ENCODE measurements at places on chromosomes 1 and 21. TPM values are rescaled to one million over a fixed set of nuclear protein-coding genes. Genes with fewer than 3 reads are reported as not detected.

GRCh38 chr1:17475752-17476151 lies 36.3 kb upstream of the RCC2 start:
- no peaks in the 10 kb centered on the region for H3K4me1 ChIP-seq
- no peak for DNase-seq
- H3K27me3 ChIP-seq: no peaks in the 10 kb centered on the region
- H3K36me3 ChIP-seq: no peaks in the 10 kb centered on the region
- H3K4me3 ChIP-seq: no peak overlapping the region
- H3K27ac ChIP-seq: no peak overlapping the region

GRCh38 chr1:37723072-37723389 lies 30.7 kb downstream of the CDCA8 start:
- H3K27me3 ChIP-seq: peaks cover 5% of the 10 kb centered on the region
- no peak for DNase-seq
- no peaks in the 10 kb centered on the region for H3K36me3 ChIP-seq
- H3K4me1 ChIP-seq: no peaks in the 10 kb centered on the region
- no peak overlapping the region for H3K27ac ChIP-seq

DNA sequence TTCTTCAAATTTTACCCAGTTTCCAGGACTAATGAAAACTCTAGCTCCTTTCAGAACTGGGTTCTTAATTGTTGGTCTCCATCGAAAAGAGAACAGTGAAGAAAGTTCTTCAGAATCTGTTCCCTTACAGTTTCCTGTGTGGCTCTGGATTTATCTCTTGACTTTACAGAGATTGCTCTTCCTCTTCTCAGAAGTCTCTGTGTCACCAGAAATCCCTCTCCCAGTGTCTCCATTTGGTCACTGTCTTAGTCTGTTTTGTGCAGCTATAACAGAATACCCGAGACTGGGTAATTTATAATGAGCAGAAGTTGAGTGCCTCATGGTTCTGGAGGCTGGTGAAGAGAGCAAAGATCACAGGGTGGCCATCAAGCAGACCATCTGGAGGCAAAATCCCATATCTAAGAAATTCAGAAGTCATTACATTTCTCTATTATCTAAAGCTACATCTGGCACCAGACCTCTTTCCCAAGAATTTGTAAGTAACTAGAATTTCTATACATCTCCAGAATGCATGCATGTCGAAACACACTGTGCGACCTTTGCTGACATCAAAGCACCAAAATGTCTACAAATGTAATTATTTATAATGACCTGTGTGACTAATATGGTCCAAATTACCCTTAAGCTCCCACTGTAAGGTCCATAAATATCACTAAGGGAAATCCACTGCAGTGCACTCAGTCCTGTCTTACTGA lies 65.4 kb upstream of the KRTAP19-8 start:
- H3K27me3 ChIP-seq: no peaks in the 10 kb centered on the region
- DNase-seq: no peak
- no peak overlapping the region for H3K4me3 ChIP-seq
- no peak overlapping the region for H3K27ac ChIP-seq
- H3K36me3 ChIP-seq: peaks cover 19% of the 10 kb centered on the region
- H3K4me1 ChIP-seq: peaks cover 48% of the 10 kb centered on the region

GRCh38 chr1:11550664-11551283 lies 71.8 kb downstream of the DISP3 start:
- H3K27me3 ChIP-seq: peaks cover 10% of the 10 kb centered on the region
- no peak overlapping the region for H3K27ac ChIP-seq
- H3K4me1 ChIP-seq: no peaks in the 10 kb centered on the region
- no peaks in the 10 kb centered on the region for H3K36me3 ChIP-seq

GRCh38 chr1:193190096-193190744 lies 3.8 kb upstream of the B3GALT2 start:
- peaks cover 29% of the 10 kb centered on the region for H3K4me1 ChIP-seq
- H3K27me3 ChIP-seq: no peaks in the 10 kb centered on the region
- no peak overlapping the region for H3K27ac ChIP-seq
- no peak overlapping the region for H3K4me3 ChIP-seq
- no peak for DNase-seq

- no peak overlapping the region for H3K4me3 ChIP-seq
- H3K4me1 ChIP-seq: no peaks in the 10 kb centered on the region
- no peaks in the 10 kb centered on the region for H3K27me3 ChIP-seq
These were observed 774.3 kb downstream of the MRPL39 start for GRCh38 chr21:24832961-24833360.

DNA sequence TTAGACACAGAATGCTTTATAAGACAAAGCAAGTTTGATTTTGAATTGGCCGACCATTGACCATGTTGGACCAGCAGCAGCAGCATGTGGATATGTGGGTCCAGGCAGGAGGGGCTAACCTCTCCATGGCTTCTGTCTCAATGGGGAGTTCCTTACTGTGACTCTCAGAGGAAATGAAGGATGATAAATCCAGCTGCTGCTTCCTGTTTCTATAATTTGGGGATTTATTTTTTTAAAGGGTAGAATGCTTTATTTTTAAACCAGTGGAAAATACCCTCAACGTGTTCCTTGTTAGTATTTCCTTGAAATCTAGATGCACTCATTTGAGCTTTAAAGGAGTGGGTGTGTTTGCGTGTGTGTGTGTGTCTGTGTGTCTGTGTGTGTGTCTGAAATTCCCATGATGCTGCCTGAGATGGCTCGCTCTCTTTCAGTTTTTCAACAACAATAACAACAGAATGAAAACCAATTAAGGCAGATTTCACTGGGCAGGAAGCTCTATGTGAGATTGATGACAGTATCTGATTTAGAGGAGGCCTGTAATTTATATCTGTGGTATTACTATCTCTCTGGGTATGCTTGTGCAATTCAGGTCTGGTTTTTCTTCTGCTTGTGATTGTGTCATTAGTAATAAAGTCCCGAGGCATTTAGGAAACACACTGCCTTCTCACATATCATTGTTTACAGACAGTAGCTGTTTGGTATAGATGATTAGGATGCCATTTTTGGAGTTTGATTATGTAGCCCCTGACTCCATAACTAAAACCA lies 86.1 kb upstream of the ZNF326 start:
- no peak overlapping the region for H3K4me3 ChIP-seq
- H3K4me1 ChIP-seq: peaks cover 62% of the 10 kb centered on the region
- DNase-seq: no peak
- H3K36me3 ChIP-seq: peaks cover 13% of the 10 kb centered on the region
- peak overlapping the region; percentile 54 for H3K27ac ChIP-seq

DNA sequence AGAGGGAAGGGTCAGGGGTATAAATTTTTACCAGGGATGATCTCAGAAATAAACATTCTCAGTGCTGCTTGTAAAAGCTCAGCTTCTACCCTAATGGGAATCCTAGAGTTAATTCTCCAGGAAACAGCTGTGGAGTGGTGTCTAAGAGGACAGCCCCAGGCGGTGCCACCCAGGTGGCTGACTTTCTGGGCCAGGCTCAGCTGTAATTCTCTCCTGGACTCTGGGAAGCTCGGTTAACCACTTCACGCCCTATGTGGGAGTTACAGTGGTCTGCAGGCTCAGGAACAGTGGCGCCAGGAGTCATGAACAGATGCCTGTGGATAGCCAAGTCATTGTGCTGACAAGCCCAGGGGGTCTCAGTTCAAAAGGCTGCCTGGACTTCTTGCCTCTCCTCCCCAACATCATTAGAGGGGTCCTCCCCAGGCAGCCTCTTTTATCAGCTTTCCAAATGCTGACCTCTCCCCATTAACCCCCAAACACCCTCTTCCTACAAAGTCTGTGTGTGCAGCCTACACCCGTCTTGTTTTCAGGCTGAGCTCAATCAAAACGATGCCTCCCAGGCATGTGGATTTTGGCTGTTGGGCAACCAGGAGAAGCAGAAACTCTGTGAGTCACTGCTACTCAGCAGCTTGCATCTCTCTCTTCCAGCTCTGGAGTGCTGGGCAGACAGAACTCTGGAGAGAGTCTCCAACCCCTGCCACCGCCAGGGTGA lies 1.2 kb downstream of the HHIPL2 start:
- no peak for DNase-seq
- peaks cover 8% of the 10 kb centered on the region for H3K27me3 ChIP-seq
- no peaks in the 10 kb centered on the region for H3K4me1 ChIP-seq
- no peak overlapping the region for H3K4me3 ChIP-seq
- H3K27ac ChIP-seq: no peak overlapping the region

- no peaks in the 10 kb centered on the region for H3K36me3 ChIP-seq
- H3K27ac ChIP-seq: no peak overlapping the region
- DNase-seq: no peak
- no peaks in the 10 kb centered on the region for H3K4me1 ChIP-seq
- H3K27me3 ChIP-seq: no peaks in the 10 kb centered on the region
- H3K4me3 ChIP-seq: no peak overlapping the region
These were observed 20.2 kb downstream of the RIPK4 start for GRCh38 chr21:41746744-41747006.

- no peaks in the 10 kb centered on the region for H3K36me3 ChIP-seq
- H3K27me3 ChIP-seq: peaks cover 5% of the 10 kb centered on the region
- H3K4me1 ChIP-seq: no peaks in the 10 kb centered on the region
- no peak for DNase-seq
These were observed 67.0 kb upstream of the LRRC53 start for GRCh38 chr1:74579425-74579824.

- no peak for DNase-seq
- no peaks in the 10 kb centered on the region for H3K27me3 ChIP-seq
- peaks cover 3% of the 10 kb centered on the region for H3K36me3 ChIP-seq
- no peak overlapping the region for H3K27ac ChIP-seq
- H3K4me1 ChIP-seq: peaks cover 51% of the 10 kb centered on the region
- no peak overlapping the region for H3K4me3 ChIP-seq
These were observed 61.4 kb upstream of the S1PR1 start for GRCh38 chr1:101175466-101175865.

GRCh38 chr1:18637511-18637960 lies 6.9 kb downstream of the PAX7 start:
- no peak overlapping the region for H3K4me3 ChIP-seq
- peaks cover 91% of the 10 kb centered on the region for H3K27me3 ChIP-seq
- DNase-seq: no peak
- H3K27ac ChIP-seq: no peak overlapping the region

- H3K4me3 ChIP-seq: no peak overlapping the region
- no peak overlapping the region for H3K27ac ChIP-seq
- no peak for DNase-seq
- H3K27me3 ChIP-seq: no peaks in the 10 kb centered on the region
- no peaks in the 10 kb centered on the region for H3K4me1 ChIP-seq
These were observed 192.9 kb upstream of the PTGFR start for GRCh38 chr1:78297836-78298235.

TCHHL1 gene
- total RNA-seq: not detected

CLCA4 gene
- not detected for total RNA-seq

RABGGTB gene
- total RNA-seq: 240 TPM

SELENBP1 gene
- total RNA-seq: not detected

KCNH1 gene
- not detected for total RNA-seq

PLA2G2F gene
- not detected for total RNA-seq

SLC44A5 gene
- total RNA-seq: not detected

OR14I1 gene
- total RNA-seq: not detected

CFHR3 gene
- total RNA-seq: not detected

TFF2 gene
- total RNA-seq: not detected
